Activated CD8-positive, alpha-beta memory T cell treated with anti-CD3 and anti-CD28 coated beads for 36 hours (primary cell): ENCODE measurements at places on chromosomes 3 and 15. TPM values are rescaled to one million over a fixed set of nuclear protein-coding genes. Genes with fewer than 3 reads are reported as not detected.

LTK gene
- 0.11 TPM for total RNA-seq

TRH gene
- not detected for total RNA-seq

MYO5C gene
- 0.23 TPM for total RNA-seq

TIMP4 gene
- total RNA-seq: not detected

XYLB gene
- 5.9 TPM for total RNA-seq
